Muscle of leg (tissue), 16 donors: ENCODE measurements at places on chromosomes 3 and 15. TPM values are rescaled to one million over a fixed set of nuclear protein-coding genes. Genes with fewer than 3 reads are reported as not detected.

- no peak for DNase-seq
These were observed 26.6 kb downstream of the CA12 start for GRCh38 chr15:63354821-63355650.

DNA sequence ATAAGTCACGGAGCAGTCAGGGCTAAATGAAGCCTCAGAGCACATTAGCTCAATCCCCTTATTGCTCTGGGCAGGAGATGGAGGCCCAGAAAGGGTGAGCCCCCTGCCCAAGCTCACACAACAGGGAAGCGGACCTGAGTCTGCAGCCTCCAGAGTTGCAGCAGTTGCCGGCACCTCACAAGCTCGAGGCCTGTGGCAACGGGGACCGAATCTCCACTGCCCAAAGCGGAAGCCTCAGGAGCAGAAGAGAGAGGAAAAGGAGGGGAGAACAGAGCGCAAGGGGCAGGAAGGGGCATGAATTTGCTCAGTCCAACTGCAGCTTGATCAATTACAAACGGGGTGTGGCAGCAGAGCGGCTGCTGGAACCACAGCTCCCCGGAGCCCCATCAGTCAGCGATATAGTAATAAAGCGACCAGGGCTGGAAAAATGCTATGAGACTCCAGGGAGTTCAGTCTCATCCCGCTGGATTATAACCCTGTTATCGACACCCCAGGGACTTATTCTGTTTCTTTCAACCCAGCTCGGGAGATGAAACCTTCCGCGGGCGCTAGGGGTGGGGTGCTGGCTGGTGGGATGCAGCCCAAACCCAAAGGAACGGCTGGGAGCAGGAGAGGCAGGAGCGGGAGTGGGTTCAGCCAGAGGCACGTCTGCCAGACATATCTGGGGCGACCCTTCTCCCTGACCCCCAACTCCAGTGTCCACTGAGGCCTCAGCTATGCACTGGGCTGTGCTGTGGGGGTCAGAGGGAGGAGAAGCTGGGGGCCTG, 219.7 kb upstream of the LINGO1 start:
- DNase-seq = no peak

DNA sequence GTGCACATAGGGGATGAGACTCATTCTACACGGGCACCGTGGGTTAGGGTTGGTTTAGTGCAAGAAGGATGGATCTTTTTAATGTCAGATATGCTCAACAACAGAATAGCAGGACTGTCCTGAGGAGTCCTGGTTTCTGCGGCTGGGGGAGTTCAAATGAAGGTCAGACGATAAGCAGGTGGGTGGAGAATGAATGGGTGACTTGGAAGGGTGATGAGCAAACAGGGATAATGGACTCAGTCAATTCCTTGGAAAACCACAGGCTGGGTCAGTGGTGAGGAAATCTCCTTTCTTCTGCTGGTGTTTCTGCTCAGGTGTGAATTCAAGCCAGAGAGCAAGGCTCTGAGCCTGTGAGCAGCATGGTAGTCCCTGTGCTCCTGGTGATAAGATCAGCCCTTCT, 59.9 kb downstream of the MESD start:
- DNase-seq = no peak

The TMCO5A gene
- total RNA-seq = not detected
